Esophagus squamous epithelium (tissue), 5 donors: ENCODE measurements at places on chromosomes 2 and 18.

- DNase-seq = no peak
These were observed 21.6 kb upstream of the GPR17 start for GRCh38 chr2:127624320-127624755.

GRCh38 chr18:23276451-23276850, 141.2 kb downstream of the CABLES1 start:
- no peak for DNase-seq

DNA sequence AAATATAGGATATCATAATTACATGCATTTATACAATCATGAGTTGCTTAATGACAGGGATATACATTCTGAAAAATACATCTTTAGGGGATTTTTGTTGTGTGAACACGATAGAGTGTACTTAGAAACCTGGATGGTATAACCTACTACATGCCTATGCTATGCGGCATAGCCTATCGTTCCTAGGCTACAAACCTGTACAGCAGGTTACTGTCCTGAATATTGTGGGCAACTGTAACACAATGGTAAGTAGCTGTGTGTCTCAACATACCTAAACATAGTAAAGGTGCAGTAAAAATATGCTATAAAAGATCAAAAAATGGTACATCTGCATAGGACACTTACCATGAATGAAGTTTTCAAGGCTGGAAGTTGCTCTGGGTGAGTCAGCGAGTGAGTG, 6.5 kb downstream of the C2orf72 start:
- DNase-seq = no peak

DNA sequence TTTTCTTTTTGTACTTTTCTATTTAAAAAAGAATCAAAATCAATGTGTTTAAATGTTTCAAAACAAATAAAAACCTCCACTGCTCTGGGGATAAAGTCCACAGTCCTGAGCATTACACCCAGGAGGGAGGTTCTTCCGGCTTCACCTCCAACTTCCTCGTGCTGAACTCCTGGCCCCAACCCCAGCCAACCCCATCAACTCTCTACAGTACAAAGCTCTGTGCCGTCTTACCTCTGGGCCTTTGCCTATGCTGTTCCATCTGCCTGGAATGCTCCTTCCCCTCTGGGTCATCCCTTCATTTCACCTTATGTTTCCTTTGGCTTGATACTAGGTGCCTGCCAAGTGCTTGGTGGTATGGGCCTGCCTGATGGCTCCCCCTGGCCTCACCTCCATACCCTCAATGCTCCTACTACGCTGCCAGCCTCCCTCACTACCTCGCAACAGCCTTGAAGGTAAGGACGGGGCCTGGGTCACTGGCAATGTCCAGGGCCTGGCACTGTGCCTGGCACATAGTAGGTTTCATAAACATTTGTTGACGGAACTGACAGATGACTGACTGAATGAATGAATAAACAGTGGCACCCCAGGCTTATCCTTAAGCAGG, 28.8 kb downstream of the SDC1 start:
- no peak for DNase-seq

DNA sequence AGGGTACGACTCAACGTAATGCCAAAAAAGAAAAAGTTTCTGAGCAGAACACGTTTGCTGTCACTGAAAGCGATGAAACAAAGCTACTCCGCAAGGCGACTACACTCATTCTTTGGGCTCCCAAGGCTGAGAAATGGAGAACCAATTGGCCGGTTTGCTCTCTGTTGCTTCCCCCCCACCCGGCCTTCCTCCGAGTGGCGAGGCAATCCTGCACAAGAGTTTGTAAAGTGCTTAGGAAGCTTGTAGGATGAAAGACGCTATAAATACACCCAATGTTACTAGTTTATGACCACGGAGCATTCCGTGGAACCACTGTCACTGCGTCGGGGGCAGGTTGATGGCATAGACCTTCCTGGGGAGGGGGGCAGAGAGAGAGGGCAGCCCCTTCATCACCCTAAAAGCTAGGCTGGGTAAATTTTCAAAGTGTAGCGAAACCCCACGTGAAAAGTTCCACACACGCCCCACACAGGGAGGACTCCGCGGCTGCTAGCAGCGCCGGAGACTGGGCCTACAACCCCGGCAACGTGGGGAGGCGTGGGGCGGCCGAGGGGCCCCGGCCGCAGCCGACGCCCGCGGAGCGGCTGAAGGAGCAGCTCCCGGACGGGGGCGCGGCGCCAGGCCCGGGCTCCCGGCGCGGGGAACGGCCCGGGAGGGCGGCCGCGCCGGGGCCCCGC, 915 bp downstream of the CUL3 start:
- no peak for DNase-seq

DNA sequence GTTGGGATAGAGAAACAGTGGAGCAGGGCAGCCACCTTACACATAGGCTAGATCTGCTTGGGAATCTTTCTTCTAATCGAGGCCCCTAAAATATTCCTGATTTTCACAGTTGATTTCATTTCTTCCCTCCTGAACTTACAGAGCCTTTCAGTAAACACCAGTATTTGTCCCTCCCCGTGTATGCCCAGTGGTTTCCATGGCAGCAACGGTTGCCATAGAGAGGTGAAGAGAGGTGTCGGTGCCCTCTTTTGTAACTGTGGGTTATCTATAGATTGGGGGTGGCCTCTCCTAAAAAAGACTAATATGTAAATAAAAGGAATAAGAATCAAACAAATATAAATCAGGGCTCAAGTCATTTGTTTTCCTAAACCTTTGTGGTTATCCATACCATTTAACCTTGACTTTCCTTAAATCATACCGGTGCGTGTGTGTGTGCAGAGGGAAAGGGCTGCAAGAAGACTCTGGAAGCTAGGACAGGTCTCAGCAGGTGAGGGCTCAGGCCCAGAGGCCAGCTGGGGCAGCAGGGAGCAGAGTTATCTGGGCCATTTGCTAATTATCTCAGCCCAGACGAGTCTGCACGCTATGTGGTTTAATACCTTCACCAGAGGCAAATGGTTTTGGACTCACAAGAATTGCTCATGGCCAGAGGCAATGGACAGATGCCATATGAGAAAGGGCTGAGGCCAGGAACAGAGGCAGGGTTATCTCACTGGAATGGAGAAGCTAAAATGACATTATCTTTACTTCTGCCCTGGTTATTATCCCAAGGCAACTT, 35.5 kb downstream of the LIPG start:
- DNase-seq = no peak

DNA sequence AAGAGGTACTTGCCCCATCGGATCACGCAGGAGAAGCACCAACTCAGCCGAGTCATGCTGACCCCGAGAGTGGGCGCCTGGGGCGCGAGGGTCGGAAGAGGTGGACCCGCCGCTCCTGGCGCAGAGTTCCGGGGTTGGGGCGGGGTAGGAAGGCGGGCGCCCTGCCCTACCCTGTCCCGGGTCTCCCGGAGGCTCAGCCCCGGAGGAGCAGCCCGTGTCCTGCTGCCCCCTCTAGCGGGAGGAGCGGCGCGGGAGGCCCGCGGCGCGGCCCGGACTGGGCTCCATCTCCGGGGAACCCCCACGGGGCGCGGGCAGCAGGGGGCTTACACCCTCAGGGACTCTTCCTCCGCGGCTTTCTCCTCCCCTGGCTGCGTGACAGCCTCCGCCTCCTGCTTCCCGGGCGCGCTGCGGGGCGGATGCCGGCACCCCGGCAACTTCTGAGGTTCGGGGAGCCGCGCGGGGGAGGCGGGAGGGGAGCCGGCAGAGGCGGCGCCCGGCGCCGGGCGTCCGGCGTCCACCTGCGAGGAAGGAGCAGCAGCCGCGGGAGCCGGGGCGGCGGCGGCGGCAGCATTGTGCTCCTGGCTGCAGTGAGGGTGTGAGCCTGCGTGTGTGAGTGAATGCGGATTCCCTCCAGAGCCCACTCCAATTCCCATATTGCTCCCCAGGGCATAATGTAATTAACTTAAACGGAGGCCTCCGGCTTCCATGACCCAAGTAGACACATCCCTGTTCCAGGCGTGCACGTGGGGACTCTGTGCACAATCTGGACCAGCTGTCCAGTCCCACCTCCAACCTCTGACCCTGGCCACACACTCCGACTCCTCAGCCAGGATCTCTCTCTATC, 7.6 kb upstream of the TNS1 start:
- DNase-seq = no peak

DNA sequence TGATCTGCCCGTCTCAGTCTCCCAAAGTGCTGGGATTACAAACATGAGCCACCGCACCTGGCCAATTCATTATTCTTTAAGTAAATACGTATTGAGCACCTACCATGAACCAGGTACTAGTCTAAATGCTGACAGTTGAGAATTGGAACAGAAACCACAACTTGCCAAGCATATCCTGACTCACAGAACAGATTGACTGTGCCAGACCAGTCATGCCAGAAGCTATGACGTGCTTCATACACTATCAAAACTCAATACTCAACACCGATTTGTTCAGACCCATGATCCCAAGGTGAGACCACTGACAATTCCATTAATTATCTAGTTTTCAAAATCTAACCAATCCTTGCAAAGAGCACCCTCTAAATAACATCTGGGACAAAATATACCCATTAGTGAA, 148.6 kb downstream of the B3GNT2 start:
- DNase-seq = no peak

GRCh38 chr18:46546111-46546640, 110.8 kb downstream of the LOXHD1 start:
- no peak for DNase-seq

- no peak for DNase-seq
These were observed 173.5 kb downstream of the LRP1B start for GRCh38 chr2:141957321-141957720.

- no peak for DNase-seq
These were observed 31.2 kb upstream of the MAL start for GRCh38 chr2:94994063-94994913.

- no peak for DNase-seq
These were observed 337.9 kb upstream of the PKDCC start for GRCh38 chr2:41709702-41710599.

DNA sequence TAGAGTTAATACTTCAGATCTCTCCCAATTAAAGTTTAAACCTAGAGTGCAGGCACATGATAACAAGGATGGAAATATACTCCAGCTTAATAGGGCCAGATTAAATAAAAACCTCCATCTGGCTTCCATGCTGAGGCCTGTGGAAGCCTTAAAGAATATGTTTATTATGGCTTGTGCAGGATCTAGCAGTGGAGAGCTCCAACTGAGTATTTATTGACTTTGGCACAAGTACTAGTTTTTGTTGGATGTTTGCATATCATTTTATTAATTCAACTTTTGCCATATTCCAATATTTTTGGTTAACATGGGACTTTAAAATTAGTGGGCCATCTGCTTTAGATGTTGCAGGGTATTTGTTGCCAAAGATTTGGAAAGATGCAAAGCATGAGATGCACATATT, 860.4 kb upstream of the SOX11 start:
- no peak for DNase-seq

GRCh38 chr2:185208261-185208660, 530.3 kb upstream of the FSIP2 start:
- DNase-seq = no peak

GRCh38 chr18:6590326-6590725, 139.2 kb upstream of the ARHGAP28 start:
- DNase-seq = no peak

DNA sequence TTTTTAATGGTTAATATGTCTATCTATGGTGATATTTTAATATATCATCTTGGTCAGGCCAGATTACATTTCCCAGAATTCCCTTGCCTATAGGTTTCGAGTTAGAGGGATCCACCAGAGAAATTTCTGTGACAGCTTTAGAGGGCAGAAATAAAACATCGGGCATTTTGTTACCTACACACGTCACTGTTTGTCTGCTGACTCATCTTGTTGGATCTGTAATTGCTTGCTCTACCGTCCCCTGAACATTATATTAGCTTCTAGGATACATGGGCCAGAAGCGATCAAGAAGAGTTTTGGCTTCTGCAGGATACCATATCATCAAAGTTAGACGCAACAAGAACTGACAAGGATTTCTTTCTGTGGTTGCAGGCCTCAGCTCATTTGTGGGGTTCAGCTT, 795.8 kb upstream of the GCFC2 start:
- DNase-seq = no peak

- DNase-seq = no peak
These were observed 101.2 kb downstream of the KCNS3 start for GRCh38 chr2:17979707-17980106.

DNA sequence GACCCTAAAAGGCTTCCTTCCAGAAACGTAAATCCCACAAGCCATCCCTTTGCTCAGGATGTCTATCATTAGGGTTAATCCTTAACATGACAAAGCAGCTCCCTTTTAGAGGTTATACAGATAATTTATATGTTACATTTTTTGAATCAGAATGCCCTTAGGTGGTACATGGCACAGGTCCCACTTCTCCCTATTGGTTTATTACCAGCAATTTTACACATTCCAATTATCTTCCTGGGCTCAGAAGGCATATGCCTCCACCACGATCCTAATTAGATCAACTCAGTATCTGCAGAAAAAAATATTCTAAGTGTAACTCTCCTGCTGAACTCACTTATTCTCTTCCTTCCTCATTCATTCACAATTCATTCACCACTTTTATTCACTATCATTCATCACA, 507.0 kb upstream of the MAP2 start:
- DNase-seq = no peak

- no peak for DNase-seq
These were observed 4.5 kb upstream of the CREB1 start for GRCh38 chr2:207525296-207525695.

DNA sequence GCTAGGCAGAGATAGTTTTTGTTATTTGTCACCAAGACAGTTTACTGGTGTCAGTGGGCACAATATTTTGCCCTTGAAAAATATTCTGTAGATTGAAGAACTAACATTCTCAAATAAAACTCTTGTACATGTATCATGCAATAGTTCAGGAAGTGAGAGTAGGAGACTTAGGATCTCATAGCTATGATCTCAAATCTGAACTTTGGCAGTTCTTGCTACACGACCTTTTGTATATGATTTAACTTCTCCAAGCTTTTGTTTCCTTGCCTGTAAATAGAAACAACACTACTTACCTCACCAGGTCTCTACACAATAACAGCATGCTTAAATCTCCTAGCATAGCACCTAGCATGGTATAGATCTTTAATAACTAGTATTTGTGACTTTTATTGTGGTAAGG, 219.9 kb downstream of the ICOS start:
- no peak for DNase-seq

- no peak for DNase-seq
These were observed 1.3 kb upstream of the TGFBRAP1 start for GRCh38 chr2:105330681-105331375.

- no peak for DNase-seq
These were observed 375.7 kb downstream of the EIPR1 start for GRCh38 chr2:3001615-3002560.

DNA sequence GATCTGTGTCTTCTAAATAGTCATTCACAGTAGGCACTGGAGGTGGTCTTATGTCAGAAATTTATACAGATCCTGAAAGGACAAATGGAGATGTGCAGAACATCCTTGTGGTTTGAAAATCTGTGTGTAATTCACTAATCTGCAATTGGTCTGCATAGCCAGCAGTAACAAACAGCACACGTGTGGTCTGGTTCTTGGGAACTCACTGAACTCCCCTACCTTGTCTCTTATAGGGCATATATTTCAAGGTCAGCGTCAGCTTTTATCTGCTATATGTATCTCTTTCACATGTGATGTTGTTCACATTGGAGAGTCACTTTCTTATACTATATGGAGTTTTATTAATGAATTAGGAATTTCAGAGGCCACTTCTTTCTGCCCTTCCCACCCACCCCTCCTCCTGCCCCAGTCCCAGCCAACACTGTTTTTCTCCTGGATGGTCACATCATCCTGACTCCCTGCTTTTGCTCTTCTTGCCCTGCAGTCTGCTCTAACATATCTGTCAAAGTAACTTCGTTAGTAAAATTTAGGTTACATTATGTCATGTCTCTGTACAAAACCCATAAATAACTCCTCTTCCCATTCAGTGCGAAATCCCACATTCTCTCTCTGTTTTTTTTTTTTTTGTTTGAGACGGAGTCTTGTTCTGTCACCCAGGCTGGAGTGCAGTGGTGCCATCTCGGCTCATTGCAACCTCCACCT, 35.4 kb upstream of the CABYR start:
- DNase-seq = no peak

GRCh38 chr2:48452108-48452507, 77.8 kb upstream of the STON1 start:
- no peak for DNase-seq
